ENCODE measurements at places on chromosomes 12 and 14. TPM values are rescaled to one million over a fixed set of nuclear protein-coding genes. Genes with fewer than 3 reads are reported as not detected.

CPNE8 gene
- 10.6 TPM for total RNA-seq

POTEG gene
- total RNA-seq = not detected

MANSC4 gene
- total RNA-seq = not detected

SLC6A13 gene
- total RNA-seq = 0.17 TPM

KRT75 gene
- total RNA-seq = not detected

ARMH4 gene
- total RNA-seq = 5.5 TPM

TAS2R50 gene
- total RNA-seq = 6.8 TPM

PKP2 gene
- total RNA-seq = not detected

IKZF4 gene
- 1.2 TPM for total RNA-seq

NPC2 gene
- total RNA-seq = 172 TPM

HOXC6 gene
- under 0.01 TPM for total RNA-seq

ACOT4 gene
- 0.15 TPM for total RNA-seq

RITA1 gene
- 21.5 TPM for total RNA-seq

DBX2 gene
- not detected for total RNA-seq

PPP1R3E gene
- total RNA-seq = 5.3 TPM

KRT3 gene
- not detected for total RNA-seq

EFS gene
- total RNA-seq = 1.7 TPM

ENO2 gene
- 29.3 TPM for total RNA-seq

COQ6 gene
- 22.1 TPM for total RNA-seq

KRT74 gene
- not detected for total RNA-seq

LRRC43 gene
- 3.3 TPM for total RNA-seq
